ENCODE measurements at places on chromosomes 1 and 21.

DNA sequence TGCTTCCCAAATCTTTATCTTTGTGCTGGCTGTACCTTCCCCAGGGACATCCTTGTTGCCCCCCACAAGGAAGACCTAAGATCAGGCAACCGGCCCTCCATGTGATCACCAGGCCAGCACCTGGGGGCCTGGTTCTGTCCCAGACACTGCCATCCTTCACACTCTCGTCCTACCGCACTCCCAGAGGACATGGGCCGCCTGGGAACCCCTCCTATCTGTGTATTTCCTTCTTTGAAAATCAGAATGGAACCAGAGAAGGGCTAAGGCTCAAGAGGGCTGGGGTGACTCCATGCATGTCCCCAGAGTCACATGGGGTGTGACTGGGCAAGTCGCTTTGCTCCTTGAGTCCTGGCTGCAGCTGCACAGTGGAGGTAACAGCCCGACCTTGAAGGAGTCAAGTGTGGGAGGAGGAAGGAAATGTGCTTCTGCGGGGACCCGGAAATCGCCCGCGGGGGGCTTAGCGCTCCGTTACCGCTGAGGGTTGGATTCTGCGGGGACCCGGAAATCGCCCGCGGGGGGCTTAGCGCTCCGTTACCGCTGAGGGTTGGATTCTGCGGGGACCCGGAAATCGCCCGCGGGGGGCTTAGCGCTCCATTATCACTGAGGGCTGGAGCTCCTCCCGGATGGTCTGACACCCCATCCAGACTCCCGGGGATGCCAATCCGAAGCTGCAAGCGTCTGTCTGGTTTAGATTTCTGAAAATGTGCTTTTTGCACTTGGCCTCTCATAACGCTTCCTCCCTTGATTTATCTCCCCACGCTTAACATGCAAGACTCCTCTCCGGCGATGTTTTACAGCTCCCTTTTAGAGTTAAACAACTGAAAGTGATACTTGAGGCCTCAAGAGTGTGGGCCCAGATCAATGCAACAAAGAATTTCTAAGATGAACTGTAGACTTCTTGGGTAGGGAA is 278.9 kb downstream of the NPHP4 start:
- DNase-seq: no peak

DNA sequence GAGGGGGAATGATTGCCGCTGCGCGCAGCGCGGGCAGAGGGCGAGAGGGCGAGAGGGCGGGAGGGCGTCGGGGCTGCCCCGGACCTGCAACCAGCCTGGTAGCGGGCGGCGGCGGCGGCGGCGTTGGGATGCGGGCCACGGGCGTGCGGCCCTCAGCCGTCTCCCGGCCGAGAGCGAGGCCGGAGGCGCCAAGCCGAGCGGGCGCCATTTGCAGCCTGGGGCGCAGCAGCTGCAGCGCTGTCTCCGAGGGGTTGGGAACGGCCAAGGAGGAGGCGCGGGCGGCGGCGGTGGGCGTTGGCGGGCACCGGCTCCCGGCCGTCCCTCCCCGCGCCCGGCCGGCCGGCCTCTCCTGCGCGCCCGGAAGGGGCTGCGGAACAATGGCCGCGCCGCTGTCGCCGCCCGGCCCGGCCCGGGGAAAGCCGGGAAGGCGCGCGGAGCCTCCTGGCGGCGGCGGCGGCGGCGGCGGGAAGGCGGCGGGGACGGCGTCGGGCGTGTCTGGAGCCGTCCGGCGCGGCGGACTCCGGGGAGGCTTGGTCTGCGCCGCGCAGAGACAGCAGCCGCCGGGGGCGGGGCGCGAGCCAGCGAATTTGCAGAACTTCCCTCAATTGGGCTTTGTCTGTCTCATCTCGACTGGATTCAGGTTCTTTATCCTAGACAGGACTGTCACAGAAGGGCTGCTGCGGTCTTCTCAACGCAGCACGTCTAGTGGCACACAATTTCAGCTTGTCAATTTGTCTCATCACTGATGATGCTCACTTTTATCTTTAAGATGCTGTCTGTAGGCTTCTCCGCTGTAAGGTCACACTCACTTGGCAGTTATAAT is 35.7 kb downstream of the ZBTB8B start:
- no peak for DNase-seq

- peak; percentile 43 for DNase-seq
Measured at GRCh38 chr1:201309416-201309815, 26.1 kb downstream of the PKP1 start.

DNA sequence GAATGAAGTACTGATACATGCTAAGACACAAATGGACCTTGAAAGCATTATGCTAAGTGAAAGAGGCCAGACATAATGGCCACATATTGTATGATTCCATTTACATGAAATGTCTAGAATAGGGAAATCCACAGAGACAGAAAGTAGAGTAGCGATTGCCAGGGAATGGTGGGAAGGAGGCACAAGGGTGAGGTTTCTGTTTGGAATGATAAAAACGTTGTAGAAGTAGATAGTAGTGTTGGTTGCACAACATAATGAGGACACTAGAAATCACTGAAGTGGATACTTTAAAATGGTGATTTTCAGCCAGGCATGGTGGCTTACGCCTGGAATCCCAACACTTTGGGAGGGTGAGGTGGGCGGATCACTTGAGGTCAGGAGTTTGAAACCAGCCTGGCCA is 97.6 kb upstream of the VANGL1 start:
- no peak for DNase-seq

- DNase-seq: no peak
Measured at GRCh38 chr1:244960904-244961303, 96.6 kb upstream of the HNRNPU start.

Measured in NCI-H524 treated with DMSO at 0.1 percent for 48 hours (cell line).